ENCODE measurements at places on chromosomes 2 and 18. TPM values are rescaled to one million over a fixed set of nuclear protein-coding genes. Genes with fewer than 3 reads are reported as not detected.

DNA sequence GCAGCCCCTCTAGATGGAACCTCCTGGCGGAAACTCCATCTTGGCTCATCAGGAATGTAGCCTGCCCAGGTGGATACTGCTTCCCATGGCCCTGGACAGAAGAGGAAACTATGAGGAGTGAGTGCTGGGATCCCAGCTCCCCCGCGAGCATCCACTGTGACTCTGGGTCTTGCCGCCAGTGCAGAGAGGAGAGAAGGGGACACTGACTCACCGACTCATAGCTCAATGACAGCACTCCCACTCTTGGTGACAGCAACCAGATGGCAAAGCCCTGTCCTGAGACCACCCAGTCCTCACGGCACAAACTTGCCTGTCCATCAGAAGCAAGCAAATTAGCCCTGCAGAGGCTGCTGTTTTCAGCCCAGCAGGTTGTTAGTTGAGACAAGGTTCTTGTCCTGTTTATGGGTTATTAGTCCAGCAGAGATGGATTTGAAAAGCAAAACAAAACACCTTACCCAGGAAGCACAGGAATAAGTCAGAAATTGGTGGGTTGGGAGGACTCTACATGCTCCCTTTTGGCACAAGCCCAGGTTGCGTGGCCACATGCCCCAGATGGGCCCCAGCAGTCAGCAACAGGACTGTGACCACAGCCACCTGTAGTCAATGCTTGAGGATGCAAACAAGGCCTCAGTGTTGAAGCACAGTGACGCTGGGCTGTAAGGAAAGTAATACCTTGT lies 111.5 kb upstream of the GLI2 start:
- no peak overlapping the region for H3K27ac ChIP-seq
- no peaks in the 10 kb centered on the region for H3K36me3 ChIP-seq
- no peaks in the 10 kb centered on the region for H3K4me1 ChIP-seq
- no peak for DNase-seq

GRCh38 chr2:142259356-142259755 lies 128.5 kb upstream of the LRP1B start:
- H3K36me3 ChIP-seq, result no peaks in the 10 kb centered on the region
- no peak overlapping the region for H3K27ac ChIP-seq
- no peaks in the 10 kb centered on the region for H3K4me1 ChIP-seq

DNA sequence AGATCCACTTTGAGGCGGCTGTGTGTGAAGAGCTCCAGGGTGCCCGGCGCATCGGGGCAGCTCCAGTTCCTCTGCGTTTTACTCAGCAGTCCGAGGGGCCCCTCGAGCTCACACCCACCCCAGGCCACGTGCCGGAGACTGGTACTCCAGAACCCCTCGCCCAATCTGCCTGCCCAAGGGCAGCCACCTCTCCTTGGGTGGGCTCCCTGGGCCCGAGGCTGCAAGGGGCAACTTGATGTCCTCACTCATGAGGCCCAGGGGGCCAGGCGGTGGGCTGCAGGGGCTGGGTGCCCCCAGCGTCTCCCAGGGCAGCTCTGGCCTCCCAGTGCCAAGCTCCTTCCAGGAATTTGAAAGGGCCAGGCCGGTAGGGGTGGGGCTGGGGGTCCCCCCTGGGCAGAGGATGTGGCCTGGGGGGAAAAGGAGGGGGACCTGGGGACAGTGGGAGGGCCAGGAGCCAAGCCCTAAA lies 16.7 kb downstream of the RAMP1 start:
- H3K27ac ChIP-seq, result no peak overlapping the region
- no peaks in the 10 kb centered on the region for H3K36me3 ChIP-seq
- DNase-seq, result no peak
- no peak overlapping the region for H3K4me3 ChIP-seq

Gene CPO
- total RNA-seq, result not detected

Gene SERPINB7
- not detected for total RNA-seq

Gene DSEL
- total RNA-seq, result 0.60 TPM

- H3K4me1 ChIP-seq, result peaks cover 2% of the 10 kb centered on the region
- no peak overlapping the region for H3K4me3 ChIP-seq
- H3K27ac ChIP-seq, result no peak overlapping the region
- DNase-seq, result peak; percentile 77
These were observed 22.7 kb upstream of the GMPPA start for GRCh38 chr2:219475697-219476651.

Gene MRPS9
- total RNA-seq, result 21.0 TPM

DNA sequence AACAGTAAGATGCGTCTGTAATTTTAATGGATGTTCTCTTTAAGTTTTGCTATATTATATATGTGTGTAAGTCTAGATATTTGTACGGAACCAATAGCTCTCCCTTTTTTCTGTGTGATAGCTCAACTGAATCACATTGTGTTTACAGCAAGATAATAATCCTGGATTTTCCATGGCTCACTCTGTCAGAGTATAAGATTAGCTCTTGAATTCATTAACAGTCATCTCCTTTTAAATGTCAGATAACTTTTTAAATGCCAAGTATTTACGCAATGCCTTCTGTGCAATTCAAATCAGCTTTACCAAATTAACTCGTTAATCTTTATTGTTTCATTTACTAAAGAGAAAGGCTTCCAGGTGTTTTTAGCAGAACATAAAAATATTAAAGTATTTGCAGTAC lies 76.9 kb downstream of the KIAA2012 start:
- H3K27me3 ChIP-seq, result peaks cover 30% of the 10 kb centered on the region
- H3K4me3 ChIP-seq, result no peak overlapping the region
- no peaks in the 10 kb centered on the region for H3K36me3 ChIP-seq
- H3K27ac ChIP-seq, result no peak overlapping the region
- no peak for DNase-seq
- H3K4me1 ChIP-seq, result no peaks in the 10 kb centered on the region

GRCh38 chr2:58484221-58484620 lies 243.1 kb upstream of the FANCL start:
- no peak for DNase-seq
- H3K27me3 ChIP-seq, result peaks cover 4% of the 10 kb centered on the region
- H3K27ac ChIP-seq, result no peak overlapping the region
- H3K4me3 ChIP-seq, result no peak overlapping the region
- no peaks in the 10 kb centered on the region for H3K36me3 ChIP-seq
- H3K4me1 ChIP-seq, result no peaks in the 10 kb centered on the region

Gene TWIST2
- not detected for total RNA-seq

Gene GALNT5
- not detected for total RNA-seq

DNA sequence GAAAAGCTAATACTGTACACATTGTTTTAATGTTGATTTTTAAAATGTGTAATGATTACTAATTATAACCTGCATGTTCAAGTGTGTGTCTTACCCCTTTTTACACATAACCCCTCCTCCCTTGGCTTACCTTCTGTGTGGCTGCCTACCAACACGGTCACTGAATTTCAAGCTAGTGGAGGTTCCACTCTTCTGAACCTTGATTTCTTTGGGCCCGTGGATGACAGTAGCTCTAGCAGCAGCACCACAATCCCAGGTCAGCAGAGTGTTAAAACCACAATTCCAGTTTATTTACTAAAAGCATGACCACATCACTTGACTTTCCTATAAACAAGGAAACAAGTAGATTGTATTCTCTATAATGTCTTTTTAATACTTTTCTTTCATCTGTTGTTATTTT lies 56.9 kb downstream of the AFTPH start:
- no peak overlapping the region for H3K27ac ChIP-seq
- no peak for DNase-seq
- peaks cover 7% of the 10 kb centered on the region for H3K36me3 ChIP-seq
- H3K4me1 ChIP-seq, result no peaks in the 10 kb centered on the region
- no peaks in the 10 kb centered on the region for H3K27me3 ChIP-seq

DNA sequence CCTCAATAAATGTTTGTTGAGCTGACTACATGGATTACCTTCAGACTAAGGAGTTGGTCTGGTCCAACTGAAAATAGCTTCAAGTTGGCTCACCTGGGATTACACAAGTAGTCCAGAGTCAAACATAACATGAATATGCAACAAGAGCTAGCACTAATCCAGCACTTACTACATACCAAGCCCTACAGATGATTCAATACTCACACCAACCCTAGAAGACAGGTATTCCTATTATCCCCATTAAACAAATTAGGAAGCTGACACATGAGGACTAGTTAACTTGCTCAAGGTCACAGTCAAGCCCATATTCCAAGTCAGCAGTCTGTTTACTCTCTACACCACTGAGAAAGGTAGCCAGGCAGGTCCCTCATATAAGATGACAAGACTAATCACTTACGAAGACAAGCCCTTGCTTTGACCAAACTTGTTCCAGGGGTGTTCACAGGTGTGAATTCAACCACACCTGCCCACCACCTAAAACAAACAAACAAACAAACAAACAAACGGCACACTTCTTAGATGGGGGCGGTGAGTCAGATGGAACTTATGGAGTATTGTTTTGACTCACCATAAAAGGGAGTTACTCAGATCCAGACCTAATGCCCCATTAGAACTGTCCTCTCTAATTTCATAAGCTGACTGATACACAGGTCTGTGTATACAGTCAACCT lies 29.1 kb downstream of the TMEM131 start:
- H3K36me3 ChIP-seq, result peaks cover 9% of the 10 kb centered on the region
- no peaks in the 10 kb centered on the region for H3K27me3 ChIP-seq
- H3K4me3 ChIP-seq, result no peak overlapping the region
- peaks cover 18% of the 10 kb centered on the region for H3K4me1 ChIP-seq
